Mesendoderm (in vitro differentiated cells): ENCODE measurements at places on chromosomes 7 and 10.
A peak's percentile ranks its signal among the peaks of the same experiment; 100 is the strongest.

DNA sequence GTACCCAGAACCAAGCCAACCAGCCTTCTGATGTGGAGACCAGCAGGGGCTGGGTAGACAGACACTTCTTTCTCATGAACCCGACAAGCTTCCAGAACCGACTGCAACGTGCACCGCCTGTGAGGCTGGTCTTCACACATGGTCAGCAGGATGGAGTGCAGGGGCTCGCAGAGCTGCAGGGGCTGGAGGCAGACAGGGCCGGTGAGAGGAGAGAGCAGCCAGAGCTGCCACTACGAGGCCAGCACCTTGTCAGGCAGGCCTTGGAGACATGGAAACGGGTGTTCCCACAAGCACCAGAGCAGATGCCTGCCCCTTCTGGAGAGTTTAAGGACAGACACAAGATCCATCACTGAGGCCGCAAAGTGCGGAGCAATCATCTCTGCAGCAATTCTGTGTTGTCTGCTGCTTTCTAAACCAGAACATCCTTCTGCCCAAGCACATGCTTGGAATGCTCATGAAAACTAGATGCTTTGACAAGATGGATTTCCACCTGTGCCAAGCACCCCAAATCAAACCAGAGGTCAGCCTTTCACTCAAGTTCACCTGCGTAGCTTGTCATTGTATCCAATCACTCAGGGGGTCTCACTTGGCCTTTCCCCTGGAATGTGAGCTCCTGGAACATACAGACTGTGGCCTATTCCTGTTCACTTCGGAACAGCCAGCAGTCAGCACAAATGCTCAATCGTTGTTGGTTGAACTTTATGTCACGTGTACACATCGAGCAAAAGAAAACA, 32.2 kb downstream of the FRMPD2 start:
- no peak for DNase-seq

GRCh38 chr10:131337741-131338140, 26.2 kb upstream of the TCERG1L start:
- no peak for DNase-seq

DNA sequence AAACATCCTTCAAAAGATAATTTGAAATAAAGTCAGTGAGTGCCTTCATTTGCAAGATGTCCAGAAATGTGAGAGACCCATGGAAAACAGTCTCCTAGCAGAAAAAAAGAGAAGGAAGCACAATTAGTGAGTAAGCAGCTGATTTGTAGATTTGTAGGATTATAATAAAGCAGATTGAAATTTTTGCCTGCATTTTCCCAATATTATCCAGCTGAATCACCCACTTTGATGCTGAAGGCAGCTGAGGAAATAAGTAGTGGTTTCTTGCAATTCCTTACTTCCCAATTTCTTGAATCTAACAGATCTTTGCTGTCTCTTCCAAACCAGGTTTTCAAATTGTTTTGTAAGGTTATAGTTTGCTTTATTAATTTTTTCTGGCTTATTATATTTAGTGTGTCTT, 181.4 kb downstream of the GNAT3 start:
- no peak for DNase-seq

DNA sequence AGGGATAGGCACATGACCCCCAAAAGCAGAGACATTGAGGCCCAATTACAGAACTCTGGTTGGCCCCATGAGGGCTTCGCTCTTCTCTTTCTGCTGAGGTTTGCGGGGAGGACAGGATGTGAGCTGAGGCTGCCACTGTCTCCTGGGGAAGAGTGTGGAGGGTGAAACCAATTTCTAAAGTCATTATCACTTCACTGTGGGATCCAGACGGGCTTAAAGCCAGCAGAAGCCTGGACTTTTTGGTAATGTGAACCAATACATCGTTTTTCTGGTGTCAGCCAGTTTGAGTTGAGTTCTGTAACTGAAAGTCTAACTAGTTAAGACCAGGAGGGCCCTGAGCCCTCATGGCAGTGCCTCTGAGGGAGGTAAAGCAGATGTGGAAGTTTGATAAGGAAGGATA, 163.0 kb downstream of the MYOF start:
- peak; percentile 53 for DNase-seq

- no peak for DNase-seq
Observed at GRCh38 chr10:125783957-125784356, 8.3 kb upstream of the MMP21 start.

DNA sequence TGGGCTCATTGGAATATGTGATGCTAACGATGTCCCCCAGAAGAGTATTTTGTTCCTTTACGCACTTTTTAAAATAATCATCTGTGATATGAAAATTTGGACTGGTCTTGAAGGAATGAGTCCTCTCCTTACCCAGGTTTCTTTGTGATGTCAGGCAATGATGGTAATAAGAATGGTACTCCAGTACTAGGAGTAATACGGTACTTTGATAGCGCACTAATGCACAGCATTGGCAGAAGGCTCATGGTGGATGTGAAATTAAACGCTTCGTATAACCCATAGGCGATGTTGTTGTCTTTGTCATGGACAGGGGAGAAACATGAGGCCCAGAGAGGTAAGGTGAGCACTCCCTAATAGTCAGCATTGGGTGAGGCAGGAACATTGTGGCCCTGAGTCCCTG, 125.4 kb downstream of the DPP6 start:
- no peak for DNase-seq

- peak; percentile 72 for DNase-seq
Observed at GRCh38 chr7:82810558-82811259, 352.0 kb downstream of the PCLO start.

DNA sequence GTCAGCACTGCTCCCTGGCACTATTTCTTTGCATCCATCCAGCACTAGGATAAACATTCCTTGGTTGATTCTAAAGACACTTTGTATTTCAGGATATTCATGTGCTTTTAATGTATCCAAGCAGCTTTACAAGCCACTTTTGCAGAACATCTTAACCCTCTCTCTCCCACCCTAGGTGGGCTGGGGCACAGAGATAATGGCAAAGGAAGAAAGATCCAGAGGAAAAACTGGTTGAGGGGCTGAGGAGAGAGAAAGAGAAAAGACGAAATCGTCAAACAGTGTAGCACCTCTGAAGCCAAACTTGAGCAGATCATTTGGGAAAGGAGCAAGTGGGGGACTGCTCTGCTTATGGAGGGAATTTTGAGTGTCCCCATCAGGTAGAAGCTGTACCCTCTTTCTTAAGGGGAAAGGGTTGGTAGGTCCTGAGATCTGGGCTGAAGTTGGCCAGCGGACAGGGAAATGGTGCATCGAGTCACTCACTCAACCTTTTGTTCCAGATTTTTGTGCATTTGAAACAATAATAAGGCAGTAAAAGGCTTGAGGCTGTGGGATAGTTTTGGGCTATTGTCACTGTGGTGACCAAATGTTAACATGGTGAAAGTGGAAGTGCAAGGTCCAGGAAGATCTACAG, 4.2 kb upstream of the HOXA13 start:
- DNase-seq, result no peak

DNA sequence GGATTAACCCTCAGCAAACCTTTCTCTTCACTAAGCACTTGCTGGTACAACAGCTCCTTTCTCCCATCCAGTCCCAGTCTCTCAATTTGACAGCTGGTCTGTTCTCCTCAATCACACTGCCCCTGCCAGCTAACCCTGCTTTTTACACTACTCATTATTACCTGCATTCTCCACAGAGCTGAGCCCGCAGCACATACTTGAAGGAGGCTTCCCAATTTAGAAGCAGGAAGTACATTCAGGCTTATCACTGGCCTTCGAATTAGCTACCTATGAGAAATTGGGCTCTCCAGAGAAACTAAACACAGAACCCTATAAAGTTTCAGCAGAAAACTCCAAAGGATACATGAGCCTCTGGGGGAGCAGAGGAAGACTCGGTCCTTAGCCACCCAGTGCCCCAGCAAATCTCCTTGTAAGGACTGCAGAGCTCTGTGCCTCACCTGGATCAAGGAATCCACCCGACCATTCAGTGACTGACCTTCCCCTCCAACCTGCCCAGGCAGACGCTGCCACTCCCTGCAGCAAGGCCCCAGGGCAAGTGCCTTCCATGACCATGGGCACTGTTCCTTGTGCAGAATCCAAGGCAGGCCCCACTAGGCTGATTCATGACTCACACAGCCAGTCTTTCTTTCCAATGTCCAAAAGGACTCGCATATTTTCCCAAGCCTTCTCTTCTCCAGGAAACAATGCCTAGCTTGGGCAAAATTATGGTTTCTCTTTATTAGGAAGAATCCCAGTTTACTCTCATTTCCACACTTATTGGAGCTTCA, 68.0 kb downstream of the VOPP1 start:
- peak; percentile 13 for DNase-seq

DNA sequence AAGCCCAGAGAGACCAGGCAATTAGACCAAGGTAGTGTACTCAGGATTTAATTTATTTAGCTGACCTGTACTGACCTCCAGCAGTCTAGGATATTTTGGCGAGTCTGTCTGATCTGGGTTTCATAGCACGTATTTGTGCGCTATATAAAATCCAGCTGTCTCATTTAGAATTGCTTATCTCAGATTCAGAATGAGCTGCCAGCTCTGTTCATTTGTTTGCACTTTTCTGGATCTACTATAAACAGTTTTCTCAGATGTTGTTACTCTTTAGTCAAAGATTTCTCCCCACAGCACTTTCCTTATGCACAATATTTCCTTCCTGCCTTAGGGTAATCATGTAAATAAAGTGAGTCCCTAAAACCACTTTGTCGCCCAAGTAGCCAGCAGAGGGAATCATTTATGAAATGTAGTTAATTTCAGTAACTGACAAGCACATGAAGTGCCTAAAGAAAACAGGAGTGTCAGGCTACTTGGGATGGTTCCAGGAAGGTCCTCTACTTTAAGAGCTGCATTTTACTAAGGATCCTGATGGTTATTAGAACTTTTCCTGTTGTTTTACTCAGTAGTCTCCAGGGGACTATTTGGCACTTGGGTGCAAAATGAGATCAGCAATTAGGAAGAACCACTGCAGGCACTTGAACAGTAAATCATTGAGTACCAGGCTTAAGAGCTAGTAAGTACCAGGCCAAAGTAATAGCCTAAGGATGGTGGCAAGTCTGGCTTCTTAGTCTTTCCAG, 226.4 kb downstream of the TWIST1 start:
- peak; percentile 40 for DNase-seq

GRCh38 chr10:101283762-101284100, 54.5 kb upstream of the LBX1 start:
- DNase-seq, result no peak

GRCh38 chr7:75573477-75574019, 81.4 kb downstream of the SPDYE5 start:
- no peak for DNase-seq

- DNase-seq, result no peak
Observed at GRCh38 chr7:29003703-29004102, 45.6 kb upstream of the TRIL start.

- DNase-seq, result peak; percentile 72
Observed at GRCh38 chr7:5526100-5526905, 102.7 kb upstream of the TNRC18 start.

GRCh38 chr10:3592424-3592823, 192.6 kb downstream of the KLF6 start:
- DNase-seq, result peak; percentile 25

DNA sequence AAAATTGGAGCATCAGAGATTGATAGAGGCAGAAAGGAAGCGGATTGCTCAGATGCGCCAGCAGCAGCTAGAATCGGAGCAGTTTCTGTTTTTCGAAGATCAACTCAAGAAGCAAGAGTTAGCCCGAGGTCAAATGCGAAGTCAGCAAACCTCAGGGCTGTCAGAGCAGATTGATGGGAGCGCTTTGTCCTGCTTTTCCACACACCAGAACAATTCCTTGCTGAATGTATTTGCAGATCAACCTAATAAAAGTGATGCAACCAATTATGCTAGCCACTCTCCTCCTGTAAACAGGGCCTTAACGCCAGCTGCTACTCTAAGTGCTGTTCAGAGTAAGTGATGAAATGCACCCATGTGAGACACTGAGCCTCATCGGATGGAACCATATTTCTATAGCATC, 33.1 kb downstream of the STAMBPL1 start:
- DNase-seq, result no peak

GRCh38 chr10:5023177-5023805, 19.6 kb upstream of the AKR1C2 start:
- no peak for DNase-seq

- DNase-seq, result peak; percentile 65
Observed at GRCh38 chr7:47581804-47582763, at the start of gene TNS3. TSS of gene TNS3 (minus strand) at chr7:47582111. CDS start at chr7:47439636, 142,475 bp downstream.

DNA sequence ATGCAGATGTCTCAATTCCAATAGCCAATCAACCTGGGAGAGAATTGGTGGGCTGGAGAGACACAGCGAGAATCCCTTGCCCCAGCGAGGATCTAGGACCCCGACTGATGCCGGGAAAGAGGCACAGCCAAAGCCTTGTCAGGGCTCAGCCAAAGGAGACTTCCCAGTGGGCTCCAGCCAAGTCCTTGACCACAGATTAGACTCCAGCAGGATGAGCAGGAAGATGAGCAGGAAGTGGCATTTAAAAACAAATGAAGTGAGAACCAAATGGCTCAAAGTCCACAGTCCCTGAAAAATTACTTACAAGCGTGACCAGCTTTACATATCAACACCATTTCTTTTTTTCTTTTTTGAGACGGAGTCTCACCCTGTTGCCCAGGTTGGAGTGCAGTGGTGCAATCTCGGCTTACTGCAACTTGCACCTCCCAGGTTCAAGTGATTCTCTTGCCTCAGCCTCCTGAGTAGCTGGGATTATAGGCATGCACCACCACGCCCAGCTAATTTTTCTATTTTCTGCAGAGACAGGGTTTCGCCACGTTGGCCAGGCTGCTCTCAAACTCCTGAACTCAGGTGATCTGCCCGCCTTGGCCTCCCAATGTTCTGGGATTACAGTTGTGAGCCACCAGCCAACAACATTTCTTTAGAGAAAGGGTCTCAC, 40.2 kb downstream of the CTBP2 start:
- no peak for DNase-seq

- DNase-seq, result peak; percentile 92
Observed at GRCh38 chr7:79506481-79506880, 53.0 kb upstream of the MAGI2 start.

DNA sequence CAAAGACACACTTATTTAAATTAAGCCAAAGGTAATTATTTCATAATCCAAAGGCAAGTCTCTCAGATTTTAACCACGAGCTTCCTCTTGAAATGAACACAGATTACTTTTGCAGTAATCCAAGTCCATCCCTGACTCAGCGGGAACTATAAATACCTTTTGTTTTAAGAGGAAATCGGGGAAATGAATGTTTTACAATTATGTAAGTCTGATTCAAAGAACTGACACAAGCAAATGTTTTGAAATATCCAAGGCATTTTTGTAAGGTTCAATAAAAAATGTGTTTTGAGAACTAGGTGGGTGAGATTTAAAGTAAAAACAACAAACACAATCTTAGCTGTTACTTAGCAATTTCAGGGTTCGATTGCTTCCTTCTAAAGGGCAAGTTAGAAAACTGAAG, 179.8 kb upstream of the ASAH2 start:
- DNase-seq, result no peak
